Activated T-helper 1 cell treated with Interleukin-2 at 50 U/mL for 16 hours (primary cell): ENCODE measurements at places on chromosomes 4 and X.

DNA sequence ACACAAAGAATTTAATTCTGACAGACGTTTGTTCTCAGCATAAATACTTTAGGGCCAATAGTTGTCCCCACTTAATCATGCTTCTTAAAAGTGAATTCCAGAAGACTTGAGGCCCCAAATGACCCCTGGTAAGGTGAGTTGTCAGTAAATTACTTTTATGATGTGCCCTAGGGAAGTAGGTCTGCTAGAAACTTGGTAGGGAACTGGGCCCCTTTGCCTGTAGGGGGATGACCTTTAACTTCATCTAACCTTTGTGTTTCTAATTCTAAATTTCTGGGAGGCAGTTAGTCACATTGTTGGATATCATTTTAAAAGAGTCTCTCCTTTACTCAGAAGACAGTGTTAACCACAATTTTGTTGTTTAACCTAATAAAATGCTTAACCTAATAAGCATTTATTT is 28.8 kb downstream of the HHIP start:
- no peak for DNase-seq

DNA sequence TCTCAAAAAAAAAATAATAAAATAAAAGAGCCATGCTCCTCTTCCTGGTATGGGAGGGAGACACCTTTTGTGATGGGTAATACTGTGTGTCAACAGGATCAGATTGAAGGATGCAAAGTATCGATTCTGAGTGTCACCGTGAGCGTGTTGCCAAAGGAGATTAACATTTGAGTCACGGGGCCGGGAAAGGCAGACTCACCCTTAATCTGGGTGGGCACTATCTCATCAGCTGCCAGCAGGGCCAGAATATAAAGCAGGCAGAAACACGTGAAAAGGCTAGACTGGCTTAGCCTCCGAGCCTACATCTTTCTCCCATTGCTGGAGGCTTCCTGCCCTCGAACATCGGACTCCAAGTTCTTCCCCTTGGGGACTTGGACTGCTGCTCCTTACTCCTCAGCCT is 95.4 kb downstream of the SHOX start:
- DNase-seq, result no peak

- no peak for DNase-seq
Observed at GRCh38 chr4:67743194-67743593, 11.0 kb downstream of the GNRHR start.

- DNase-seq, result no peak
Observed at GRCh38 chr4:83660578-83660977, 124.7 kb downstream of the GPAT3 start.

DNA sequence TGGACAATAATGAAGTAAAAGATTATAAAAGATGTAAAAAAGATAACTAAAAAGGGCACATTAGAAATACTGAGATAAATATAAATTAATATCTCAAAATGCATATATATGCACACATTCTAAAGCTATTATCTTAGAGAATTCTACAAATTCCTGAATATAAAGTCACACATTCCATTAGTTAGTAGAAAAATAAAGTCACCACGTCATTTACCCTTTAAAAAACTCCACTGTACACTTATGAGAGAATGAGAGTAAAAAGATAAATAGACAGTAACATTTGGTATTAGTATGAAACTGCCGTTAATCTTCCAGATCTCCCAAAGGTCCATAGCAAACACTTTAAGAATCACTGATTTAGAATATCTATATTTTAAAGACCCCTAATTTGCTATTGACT is 67.2 kb upstream of the IL15 start:
- DNase-seq, result no peak

GRCh38 chrX:71216485-71216884 is 6.5 kb upstream of the GJB1 start:
- DNase-seq, result no peak

DNA sequence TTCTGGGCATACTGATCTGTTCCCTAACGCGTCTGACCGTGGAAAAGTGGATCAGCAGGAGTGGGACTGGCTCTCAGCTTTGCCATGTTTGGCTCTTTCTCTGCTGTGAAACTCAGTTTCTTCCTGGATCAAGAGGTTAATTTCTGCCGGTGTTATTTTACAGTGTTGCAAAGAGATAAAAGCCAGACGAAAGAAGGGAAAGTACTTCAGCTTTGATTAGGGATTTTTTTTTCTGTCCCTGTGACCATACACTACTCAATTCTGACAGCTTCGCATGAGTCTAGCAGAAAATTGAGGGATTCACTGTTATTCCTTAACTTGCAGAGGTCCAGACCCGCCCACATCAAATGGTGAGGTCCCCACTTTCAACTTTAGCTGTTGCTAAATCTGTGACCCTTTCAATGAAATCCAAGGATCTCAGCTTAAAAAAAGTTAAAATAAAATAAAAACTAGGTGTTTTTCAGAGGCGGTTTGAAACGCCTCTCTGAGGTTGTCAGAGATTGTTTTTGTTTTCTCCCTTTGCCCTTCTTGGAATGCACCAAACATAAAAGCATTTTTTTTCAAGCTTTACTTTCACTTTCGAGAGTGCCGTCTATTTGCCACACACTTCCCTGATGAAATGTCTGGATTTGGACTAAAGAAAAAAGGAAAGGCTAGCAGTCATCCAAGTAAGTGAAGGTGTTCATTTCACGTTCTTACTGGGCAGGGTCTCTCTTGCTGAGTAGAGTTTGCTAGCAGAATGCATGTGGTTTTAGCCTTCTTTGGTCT is at the start of gene TLR3:
Gene TLR3, plus strand, starts transcription at position 576 of the 768 bp plus-strand sequence. CDS start 7,464 bp downstream, outside the sequence.
- no peak for DNase-seq
